Neural crest cell (in vitro differentiated cells): ENCODE measurements at places on chromosomes 12 and 14. TPM values are rescaled to one million over a fixed set of nuclear protein-coding genes. Genes with fewer than 3 reads are reported as not detected.

- DNase-seq: no peak
Measured at GRCh38 chr12:13165617-13166041, 30.9 kb upstream of the EMP1 start.

DNA sequence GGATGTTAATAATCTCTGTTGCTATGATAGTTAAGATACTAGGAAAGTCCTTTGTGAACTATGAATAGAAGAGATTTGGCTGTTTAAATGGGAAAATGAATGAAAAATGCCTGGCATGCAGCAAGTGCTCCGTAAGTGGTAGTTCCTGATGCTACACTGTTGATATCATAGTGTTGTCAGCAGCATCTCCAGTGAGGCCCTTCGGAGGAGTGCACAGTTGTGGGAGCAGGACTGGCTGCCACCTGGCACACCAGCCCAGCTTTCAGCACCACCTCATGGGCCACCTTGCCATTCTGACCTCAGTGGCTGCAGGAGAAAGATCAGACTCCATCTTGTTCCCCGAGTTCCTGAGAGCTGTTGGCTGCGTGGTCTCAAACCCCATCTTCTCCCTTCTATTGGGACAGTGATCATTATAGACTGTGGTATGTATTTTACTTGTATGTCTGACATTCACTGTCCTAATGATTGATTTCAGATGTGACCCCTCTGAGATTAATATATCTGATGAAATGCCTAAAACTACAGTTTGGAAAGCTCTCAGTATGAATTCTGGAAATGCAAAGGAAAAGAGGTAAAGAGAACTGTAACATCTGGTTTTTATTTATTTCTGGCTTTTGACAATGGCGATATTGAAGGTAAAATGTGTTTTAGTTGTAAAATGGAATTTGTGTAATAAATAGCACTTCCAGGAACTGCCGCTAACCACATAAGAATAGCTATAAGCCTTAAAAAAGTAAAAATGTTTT, 80.9 kb downstream of the SLC4A8 start:
- DNase-seq: no peak

- no peak for DNase-seq
Measured at GRCh38 chr12:132438726-132439125, 51.2 kb upstream of the FBRSL1 start.

GRCh38 chr14:67487937-67488893, at the start of gene TMEM229B:
TMEM229B (minus strand) TSS chr14:67488721; CDS start chr14:67473923, 14,798 bp downstream.
- no peak for DNase-seq

DNA sequence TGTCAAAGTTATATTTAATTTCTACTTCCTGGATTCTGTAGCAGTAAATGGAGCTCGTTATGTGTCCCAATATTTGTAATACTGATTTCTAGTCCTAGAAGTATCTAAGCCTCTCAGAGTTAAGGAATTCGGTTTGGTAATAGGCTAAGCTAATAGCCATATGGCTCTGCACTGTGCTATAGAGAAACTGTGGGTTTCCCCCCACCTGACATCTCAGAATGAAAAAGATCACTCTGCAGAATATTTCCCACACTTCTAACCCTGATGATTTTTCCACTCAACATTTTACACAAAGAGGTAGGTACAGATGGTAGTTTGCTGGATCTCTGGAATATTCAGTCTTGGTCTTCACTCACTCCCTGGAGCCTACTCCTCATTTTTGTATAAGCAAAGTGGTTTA, 71.2 kb downstream of the BORCS5 start:
- no peak for DNase-seq

DNA sequence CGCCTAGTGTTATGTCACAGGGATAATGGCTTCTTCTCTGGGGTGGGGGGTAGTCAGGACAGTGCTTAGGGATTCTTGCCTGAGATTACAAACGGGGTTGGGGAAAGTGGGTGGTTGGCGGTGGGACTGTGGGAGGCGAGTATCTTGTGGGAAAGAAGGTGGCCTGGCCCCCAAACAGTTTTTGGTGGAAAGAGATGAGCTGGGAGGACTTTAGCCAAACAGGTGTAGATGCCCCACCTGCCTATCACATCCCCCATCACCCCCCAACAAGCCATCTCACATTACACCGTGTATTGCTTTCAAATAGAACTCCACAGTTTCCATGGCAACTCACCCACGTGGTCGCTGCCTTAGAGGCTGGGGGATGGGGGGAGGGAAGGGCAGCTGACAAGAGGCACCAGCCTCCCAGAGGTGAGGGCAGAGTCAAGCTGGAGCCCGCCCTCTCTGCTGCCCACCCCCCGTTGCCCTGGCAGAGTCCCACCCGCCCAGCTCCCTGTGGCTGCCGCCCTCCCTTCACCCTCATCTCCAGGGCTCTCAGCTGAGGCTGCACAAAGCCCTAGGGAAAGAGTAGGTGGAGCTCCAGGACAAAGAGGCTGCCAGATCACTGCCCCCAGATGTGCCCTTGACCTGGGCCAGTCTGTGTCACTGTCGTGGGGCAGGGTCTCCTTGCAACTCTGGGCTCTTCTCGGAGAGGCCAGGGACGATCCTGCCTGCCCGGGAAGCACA, 98.3 kb downstream of the LRRC74A start:
- no peak for DNase-seq

DNA sequence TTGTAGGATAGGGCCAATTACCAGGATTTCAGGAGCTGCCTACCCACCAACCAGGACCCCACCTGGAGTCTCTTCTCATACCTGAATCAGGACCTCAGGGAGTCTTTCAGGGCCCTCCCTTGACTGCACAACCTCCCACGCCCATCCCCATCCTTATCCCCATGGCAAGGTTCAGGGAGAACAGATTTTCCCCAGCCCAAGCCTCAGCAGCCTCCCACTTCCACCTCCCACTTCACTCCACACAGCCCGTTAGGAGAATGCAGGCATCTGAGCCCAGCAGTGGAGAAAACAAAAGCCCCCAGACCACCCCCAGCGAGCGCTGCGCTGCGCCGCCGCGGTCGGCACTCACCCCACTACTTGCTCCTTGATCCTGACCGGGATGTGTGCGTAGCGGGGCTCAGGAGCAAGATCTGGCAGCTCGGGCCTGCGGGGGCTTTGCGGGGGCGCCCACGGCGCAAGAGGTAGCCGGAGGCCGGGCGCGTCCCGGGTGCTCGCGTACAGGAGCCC, 1.4 kb downstream of the B4GALNT1 start:
- no peak for DNase-seq

DNA sequence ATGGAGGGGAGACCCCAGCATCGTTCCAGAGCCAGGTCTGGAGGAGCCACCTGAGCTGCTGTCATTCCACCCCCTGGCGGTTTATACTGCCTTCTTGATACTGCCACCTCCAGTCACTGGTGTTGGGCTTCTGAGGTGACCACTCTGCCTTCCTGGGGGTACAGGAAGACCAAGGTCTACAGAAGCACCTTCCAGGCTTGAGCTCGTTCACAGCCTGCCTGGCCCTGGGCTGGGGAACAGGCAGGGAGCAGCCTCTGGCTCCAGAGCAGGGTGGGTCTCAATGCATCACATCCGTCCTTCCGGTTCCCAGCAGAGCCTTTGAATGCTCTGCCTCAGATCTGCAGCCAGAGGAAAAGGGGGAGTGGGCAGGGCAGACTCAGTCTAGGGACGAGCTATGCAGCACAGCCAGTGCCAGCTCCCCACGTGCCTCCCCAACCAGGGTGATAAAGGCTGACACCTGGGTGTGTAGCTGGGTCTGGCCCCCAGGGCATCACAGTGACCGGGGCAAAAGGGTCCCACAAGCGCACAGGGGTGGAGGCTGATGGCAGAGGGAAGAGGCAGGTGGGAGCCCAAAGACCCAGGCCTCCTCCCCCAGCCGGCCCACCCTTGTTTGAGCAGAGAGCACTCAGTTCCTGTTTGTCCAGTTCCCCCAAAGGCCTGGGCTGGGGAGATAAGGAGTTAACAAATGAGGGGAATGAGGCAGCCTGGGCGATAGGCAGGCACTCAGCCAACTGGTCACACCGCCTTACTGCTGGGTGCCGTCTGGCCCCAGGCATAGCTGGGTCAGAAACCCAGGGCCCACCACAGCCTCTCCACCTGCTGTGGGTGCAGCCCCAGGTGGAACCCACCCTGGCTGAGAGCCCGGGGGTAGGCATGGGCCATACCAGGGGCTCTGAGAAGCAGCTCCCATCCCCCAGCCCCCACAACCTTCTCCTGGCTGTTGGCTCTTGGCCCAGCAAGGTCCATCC, 17.1 kb downstream of the DEGS2 start:
- no peak for DNase-seq

DNA sequence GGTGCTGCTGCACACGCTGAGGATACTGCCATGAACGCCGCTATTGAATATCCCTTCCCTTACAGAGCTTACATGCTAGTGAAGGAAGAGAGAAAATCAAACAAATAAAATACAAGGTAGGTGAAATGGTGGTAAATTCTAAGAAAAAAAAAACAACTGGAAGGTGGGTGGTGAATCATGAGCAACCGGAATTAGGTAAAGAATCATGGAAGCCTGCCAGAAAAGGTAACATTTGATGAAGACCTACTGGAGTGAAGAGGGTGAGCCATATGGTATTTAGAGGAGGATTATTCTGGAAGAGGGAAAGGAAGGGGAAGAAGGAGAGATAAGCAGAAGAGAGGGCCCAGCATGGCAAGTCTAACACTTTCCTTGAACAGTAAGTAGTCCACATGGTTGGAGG, 76.1 kb downstream of the LRIG3 start:
- no peak for DNase-seq

DNA sequence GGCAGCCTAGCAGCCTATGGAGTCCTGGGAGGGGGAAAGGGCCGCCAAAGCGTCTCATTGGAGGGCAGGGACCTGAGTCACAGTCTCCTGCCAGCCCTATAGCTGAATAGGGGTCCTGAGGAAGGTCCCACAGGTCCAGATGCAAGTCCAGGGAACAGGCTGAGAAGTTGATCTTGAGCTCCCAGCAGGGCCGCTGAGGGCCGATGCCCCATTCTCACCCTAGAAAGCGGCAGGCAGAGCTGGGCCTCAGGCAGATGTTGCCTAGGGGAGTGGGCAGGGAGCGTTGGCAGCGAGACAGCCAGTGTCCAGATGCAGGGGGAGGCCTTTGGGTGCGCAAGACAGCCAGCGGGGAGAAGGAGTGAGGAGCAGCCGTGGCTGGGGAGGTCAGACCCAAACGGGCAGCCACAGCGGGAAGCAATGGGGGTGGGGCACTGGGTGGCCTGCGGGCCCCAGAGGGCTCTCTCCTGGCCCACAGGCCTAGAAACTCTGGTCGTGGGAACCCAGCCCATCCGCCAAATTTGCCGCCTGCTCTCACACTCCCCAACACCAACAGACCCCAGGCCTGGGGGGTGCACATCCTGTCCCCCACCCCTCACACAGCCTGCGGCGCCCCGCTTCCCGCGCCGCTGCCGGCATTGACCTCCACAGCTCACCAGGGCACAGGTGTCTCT, 1.1 kb downstream of the HDAC7 start:
- DNase-seq: no peak

GRCh38 chr12:96338852-96339471, 61.3 kb downstream of the CDK17 start:
- no peak for DNase-seq

- DNase-seq: no peak
Measured at GRCh38 chr12:97556302-97556779, 93.7 kb downstream of the RMST start.

- DNase-seq: no peak
Measured at GRCh38 chr12:125142601-125143000, 77.4 kb downstream of the AACS start.

The FZD10 gene
- 14.2 and 15.5 TPM in 2 replicates for total RNA-seq

The KRT86 gene
- total RNA-seq: not detected in 2 replicates

The CLEC4D gene
- total RNA-seq: not detected in 2 replicates

The TTC7B gene
- 54.8 and 56.4 TPM in 2 replicates for total RNA-seq

The RPL10L gene
- total RNA-seq: not detected in 2 replicates

The TSHR gene
- total RNA-seq: not detected in 2 replicates

The RIN3 gene
- 12.1 and 12.7 TPM in 2 replicates for total RNA-seq

The PTCSC3 gene
- not detected in 2 replicates for total RNA-seq
